Skeletal muscle cell (primary cell): ENCODE measurements at places on chromosomes 1 and 21.

DNA sequence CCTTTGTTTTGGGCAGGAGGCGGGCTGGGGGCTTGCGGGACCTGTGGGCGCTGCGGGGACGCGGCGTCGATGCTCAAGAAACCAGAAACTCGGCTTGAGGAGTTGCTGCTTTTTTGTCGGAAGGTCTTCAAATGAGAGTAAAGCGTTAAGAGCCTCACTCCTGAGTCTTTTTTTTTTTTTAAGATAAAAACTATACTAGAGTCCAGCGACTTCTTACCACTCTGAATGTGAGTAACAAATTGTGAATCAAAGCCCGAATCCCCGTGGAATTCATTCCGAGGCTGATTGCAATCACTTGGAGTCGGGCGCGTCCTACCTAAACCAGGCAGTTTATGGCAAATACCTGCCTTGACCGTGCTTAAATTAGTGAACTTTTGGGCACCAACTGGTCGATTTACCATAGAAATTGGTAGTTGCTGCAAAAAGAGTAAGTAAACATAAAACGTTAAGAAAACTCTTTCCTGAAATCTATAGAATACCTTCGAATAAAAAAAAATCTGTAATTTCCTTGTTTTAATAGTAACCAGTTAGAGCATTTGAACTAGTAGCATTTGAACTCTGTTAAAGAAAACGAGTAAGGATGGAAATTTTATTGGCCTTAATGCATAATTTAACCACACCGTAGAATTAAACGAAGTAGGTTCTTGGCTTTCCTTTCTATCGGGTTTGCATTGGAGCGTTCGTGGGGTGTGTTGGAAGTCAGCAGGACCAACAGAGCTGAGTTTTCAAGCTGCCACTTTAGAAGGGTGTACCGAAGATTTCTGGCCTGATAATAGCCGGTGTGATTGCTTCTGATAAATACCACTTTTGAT, 769 bp downstream of the GPSM2 start:
- no peak for DNase-seq

- no peak for DNase-seq
Measured at GRCh38 chr1:81998165-81998564, 197.4 kb downstream of the ADGRL2 start.

- DNase-seq, result no peak
Measured at GRCh38 chr1:43621386-43621785, 28.6 kb upstream of the KDM4A start.

- no peak for DNase-seq
Measured at GRCh38 chr1:156670359-156670758, 6.8 kb downstream of the NES start.

- DNase-seq, result no peak
Measured at GRCh38 chr1:101996825-101997465, at the start of gene OLFM3. Gene OLFM3, minus strand, starts transcription at chr1:101996926.

DNA sequence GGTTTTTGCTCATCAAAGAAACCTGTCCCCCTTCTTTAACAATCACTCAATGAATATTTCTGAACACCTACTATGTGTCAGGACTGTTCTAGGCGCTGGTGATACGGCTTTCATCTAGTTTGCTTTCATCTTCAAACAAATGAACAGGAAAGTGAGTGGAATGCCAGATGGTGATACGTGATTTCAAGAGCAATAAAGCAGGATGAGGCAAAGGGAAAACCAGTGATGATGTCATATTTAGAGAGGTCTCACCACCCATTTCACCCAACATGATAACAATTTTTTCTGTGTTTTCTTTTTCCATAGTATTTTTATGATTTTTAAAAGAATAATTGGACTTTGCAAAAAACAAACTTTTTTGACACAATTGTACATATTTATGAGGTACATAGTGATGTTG, 11.3 kb upstream of the SLC6A17 start:
- no peak for DNase-seq

- no peak for DNase-seq
Measured at GRCh38 chr1:86751923-86752322, 47.5 kb downstream of the SH3GLB1 start.

DNA sequence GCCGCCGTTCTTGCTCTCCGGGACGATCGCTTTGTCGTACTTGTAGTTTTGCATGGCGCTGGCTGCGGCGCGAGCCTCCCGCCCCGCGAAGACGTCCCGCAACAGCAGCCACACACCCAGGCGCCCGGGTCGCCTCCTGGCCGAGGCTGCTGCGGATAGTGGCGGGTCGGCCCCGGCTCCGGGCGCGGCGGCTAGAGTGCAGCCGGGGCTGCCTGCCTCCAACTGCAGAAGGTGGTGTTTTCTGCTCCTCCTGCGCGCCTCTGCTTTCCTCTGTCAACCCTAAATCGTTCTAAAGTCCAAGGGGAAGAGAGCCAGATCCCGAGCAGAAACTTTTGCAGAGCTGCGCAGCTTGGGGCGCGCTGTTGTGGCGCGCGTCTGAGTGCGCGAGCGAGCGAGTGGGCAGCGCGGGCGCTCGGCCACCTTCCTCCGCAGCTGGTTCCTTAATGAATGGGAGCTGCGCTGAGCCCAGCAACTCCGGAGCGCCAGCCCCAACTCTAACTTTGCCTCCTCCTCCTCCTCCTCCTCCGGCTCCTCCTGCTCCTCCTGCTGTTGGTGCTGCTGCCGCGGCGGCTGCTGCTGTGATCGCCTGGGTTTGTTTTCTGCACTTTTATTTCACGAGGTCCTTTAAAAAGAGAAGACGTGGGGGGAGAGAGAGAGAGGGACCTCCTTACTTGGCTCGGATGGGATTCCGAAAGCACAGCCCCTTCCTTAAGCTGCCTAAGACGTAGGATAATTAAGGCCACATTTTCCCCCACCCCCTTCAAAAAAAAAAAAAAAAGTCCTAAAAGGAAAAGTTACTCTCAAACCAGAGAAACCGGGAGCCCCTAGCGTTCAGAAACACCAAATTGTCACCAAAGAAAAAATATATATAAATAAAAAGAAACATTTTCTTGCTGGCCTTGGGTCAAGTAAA, at the start of gene PLPP3:
Gene PLPP3 (minus strand): TSS at position 601 of the 913 bp plus-strand sequence. CDS start 547 bp downstream, at position 54.
- peak; percentile 82 for DNase-seq

DNA sequence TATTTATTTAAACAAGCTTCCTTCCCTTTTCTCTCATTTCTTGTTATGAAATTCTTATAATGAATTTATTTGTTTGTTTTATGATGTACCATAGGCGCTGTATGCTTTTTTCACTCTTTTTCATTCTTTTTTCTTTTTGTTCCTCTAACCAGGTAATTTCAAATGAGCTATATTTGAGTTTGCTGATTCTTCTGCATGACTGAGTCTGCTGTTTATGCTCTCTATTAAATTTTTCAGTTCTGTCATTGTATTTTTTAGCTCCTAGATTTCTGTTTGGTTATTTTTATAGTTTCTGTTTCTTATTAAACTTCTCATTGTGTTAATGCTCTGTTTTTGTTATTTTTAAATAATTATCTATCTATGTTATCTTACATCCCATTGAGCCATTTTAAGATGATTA, 232.4 kb downstream of the LHX8 start:
- no peak for DNase-seq

- DNase-seq, result no peak
Measured at GRCh38 chr1:214862421-214862820, 220.1 kb upstream of the KCNK2 start.

DNA sequence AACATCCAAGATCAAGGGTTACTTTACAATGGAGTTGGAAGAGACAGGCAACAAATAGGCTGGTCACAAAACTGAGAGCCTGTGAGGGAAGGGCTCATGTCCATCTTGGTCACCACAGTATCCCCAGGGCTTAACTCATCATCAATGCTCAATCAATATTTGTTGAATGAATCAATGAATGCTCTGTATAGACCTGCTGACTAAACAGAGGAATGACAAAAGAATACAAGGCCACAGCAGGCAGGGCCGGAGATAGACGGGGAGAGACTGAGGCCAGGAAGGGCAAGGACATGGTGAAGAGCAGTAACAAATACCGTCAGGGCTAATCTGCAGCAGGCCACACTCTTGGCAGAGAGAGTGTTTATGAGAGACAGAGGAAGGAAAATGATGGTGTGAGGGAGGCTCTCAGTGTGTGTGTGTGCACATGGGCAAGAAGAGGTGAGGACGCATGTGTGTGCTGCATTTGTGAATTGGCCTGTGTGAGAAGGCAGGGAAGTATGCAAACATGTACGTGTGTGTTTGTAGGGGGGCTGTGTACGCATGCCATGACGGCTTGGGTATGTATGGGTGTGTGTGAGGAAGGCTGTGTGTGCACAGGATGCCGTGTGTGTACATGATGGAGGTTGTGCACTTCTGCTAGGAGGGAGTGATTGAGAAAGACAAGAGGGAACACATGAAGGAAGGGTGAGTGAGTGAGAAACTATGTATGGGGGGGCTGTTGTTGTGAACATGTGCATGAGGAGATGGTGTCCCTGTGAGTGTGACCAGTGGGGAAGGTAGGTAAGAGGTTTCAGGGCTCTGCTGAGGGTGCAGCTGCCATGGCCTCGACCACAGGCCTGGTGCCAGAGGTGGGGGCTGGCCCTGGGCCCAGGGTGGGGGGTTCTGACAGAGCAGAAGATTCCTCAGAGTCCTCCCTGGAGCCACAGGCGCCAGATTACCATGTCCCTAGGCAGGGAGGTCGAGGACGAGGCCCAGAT, 15.4 kb downstream of the AHDC1 start:
- DNase-seq, result peak; percentile 45

- no peak for DNase-seq
Measured at GRCh38 chr1:226533220-226533619, 15.3 kb upstream of the STUM start.

GRCh38 chr1:246367041-246367440, 140.0 kb downstream of the SMYD3 start:
- no peak for DNase-seq

DNA sequence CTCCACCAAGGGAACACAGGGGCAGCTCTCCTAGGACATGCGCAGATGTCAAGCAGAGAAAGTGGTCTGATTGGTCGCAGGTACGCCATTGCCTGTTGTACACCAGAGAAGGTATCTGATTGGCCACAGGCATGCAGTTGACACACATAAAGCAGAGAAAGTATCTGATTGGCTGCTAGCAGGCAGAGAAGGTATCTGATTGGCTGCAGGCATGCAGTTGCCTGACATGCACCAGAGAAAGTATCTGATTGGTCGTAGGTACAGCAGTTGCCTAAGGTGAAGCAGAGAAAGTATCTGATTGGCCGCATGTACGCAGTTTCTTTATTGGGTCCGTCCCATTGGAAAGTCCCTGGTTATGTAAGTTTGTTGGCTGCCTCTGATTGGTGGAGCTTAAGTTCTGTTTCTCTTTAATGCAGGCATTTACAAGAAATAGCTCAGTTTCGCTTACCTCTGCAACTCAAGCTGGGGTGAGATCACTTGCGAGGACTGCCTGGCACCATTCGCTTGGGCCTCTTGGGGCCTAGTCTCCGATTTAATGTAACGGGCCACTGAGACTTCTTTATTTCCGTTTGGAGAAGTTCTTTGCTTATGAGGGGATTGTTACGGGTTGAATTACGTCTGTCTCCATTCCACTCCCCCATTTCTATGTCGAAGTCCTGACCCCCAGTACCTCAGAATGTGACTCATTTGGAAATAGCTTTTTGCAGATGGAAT, 74.2 kb downstream of the SIK1 start:
- DNase-seq, result no peak

DNA sequence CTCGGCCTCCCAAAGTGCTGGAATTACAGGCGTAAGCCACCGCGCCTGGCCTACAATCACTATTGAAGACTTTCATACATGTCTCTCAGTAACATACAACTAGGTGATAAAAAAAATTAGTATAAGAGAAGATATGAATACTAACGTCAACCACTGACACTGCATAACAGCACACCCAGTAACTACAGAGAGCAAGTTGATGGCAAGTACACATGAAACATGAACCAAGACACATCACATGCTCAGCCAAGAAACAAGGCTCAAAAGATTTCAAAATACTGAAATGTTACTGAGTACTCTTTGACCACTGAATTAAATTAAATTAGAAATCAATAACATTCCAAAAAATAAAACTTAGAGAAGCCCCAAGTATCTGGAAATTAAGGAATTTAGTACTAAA, 168.1 kb downstream of the SLC45A1 start:
- DNase-seq, result no peak

DNA sequence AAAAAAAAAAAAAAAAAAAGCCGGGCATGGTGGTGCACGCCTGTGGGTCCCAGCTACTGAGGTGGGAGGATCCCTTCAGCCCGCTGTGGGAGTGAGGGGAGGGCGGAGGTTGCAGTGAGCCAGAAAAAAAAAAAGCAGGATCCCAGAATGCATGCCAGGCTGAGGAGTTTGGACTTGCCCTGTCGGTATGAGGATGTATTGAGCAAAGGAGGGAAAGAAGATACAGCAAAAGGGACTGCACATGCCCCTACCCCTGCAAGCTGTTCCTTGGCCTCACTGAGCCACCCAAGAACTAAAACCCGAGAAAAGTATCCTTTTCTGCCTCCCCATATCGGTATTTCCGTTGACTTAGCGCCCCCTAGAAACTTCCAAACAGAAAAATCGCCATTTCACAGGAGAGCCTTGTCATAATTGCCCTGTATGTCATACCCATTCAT, 1.3 kb upstream of the GPATCH4 start:
- no peak for DNase-seq

DNA sequence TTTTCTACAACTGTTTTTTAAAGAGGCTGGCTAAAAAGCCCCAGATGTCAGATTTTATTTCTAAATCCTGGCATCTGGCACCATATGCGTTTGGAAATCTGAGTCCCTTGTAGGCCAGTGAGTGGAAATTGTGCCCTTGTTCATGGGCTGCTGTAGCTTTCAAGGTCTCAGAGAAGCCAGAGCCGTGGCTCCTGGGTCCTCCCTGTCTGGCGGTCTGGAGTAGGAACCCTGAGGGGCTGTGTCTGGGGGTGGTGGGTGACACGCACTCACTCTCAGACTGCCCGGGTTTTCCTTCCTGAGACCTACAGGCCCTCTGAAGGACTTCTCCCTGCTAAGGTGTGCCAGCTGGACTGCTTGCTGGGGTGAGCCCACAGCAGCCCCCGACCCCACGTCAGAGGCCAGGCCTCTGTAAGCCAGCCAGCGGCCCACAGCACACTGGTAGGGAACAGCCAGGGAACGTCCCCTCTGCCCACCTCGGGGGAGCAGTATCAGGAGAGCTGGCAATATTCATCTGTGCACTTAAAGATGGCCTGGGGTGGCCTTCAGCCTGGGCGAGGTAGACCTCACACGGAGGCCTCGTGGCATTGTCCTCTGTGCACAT, 151.5 kb downstream of the PEX14 start:
- no peak for DNase-seq

GRCh38 chr1:47529520-47530098, 91.8 kb downstream of the FOXD2 start:
- DNase-seq, result no peak

GRCh38 chr1:241817331-241817792, 30.6 kb upstream of the EXO1 start:
- DNase-seq, result peak; percentile 81

DNA sequence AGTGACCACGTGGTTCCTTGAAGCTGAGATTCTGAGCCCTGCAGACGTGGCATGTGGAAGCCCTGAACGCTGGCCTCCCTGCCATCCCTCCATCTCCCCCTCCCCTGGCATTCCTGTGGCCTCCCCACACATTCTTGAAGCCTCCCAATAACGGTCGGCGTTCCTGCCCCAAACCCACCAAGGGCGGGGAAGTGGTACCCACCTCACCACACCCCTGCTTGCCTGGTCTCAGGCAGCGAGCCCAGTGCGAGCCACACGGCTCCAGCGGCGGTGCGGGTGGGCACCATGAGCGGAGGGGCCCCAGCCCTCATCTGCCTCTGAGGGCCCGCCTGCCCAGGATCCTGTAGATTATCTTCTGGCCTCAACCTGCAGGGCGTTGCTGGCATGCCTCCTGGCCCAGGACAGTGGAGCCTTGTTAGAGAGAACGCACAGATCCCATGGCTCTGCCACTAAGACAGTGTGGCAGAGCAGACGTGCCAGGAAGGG, 20.6 kb upstream of the PRELP start:
- DNase-seq, result no peak

- no peak for DNase-seq
Measured at GRCh38 chr1:1631782-1632420, at the start of gene MMP23B. Gene MMP23B, plus strand, starts transcription at chr1:1632173. Its CDS starts 46 bp downstream, at chr1:1632219.
